ENCODE measurements at places on chromosomes 1 and 21. TPM values are rescaled to one million over a fixed set of nuclear protein-coding genes. Genes with fewer than 3 reads are reported as not detected.

Gene TMEM200B
- 0.59 TPM for polyA plus RNA-seq

Gene CDK11B
- polyA plus RNA-seq, result 4.3 TPM

DNA sequence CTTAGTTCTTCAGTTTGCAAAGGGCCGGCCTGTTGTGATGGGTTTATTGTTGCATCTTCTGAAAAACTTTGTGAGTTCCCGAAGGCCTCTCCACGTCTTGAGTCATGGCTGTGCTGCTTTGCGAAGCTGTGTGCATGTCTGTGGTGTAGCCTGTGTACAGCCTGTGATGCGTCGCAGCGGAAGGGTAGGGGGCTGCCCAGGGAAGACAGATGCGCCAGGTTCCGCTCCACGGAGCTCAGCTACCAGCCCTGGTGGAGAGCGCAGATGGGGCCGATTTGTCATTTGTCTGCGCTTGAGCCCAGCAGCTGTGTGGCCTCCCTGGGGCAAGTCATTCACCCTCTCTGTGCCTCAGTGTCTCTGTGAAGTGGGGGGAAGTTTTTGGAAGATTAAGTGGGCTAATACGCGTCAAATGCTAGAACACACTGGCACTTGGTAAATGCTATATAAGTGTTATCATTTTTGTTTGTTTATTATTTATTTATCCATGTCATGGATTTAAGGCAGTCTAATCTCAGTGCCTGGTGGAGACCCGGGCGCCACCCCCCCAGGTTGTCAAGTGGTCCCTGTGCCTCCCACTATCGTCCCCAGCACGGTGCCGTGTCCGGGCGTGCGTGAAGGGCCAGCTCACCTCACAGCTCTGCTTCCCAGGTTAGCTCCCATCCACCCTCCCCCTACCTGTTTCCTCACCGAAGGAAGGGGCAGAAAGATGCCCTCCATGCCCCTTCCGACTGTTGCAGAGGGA lies 8.4 kb downstream of the PDE9A start:
- H3K4me1 ChIP-seq, result no peaks in the 10 kb centered on the region
- H3K4me3 ChIP-seq, result no peak overlapping the region
- H3K27me3 ChIP-seq, result peaks cover 11% of the 10 kb centered on the region
- DNase-seq, result no peak

GRCh38 chr21:39046236-39046916 lies 136.9 kb downstream of the PSMG1 start:
- H3K4me3 ChIP-seq, result no peak overlapping the region
- no peaks in the 10 kb centered on the region for H3K36me3 ChIP-seq
- H3K27me3 ChIP-seq, result no peaks in the 10 kb centered on the region
- peaks cover 42% of the 10 kb centered on the region for H3K4me1 ChIP-seq
- no peak for DNase-seq
